ENCODE measurements at places on chromosomes 1 and 21.

- no peak for DNase-seq
Observed at GRCh38 chr1:224609333-224609732, 6.8 kb upstream of the CNIH3 start.

DNA sequence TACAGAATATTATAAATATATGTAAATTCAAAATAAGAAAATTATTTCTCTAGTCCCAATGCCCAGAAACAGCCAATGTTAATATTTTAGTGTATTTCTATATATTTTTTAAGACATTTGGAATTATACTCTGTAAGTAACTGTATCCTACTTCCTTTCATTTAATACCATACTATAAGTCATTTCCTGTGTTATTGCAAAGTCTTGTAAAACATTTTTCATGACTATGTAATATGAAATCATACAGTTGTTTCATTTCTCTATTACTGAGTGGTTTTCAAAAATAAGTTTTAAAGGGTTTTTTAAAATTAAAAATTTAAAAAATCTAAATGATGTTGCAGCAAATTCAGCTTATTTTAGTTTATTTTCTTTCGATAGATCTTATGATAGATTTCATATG lies 2.0 kb downstream of the RNASEL start:
- DNase-seq, result no peak

GRCh38 chr1:8905582-8906191 lies 27.2 kb upstream of the ENO1 start:
- DNase-seq, result no peak

DNA sequence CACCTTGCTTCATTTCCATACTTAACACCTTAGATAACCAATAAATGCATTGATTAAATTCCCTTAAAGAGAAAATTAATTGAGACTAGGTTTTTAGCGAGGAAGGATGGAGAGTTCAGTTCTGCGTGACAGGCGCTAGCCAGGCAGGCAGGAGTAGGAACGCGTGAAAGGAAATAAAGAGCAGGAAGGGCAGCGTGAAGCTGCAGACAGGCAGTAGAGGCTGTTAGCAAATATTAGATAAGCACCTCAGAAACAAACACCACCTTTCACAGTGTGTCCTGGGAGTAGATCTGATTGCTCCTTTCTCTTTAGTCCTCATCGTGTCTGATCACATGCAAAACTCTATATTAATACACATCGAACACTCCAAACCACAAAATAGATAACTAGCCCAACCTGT lies 282.7 kb upstream of the ADGRL2 start:
- no peak for DNase-seq

- no peak for DNase-seq
Observed at GRCh38 chr1:183885142-183885735, 80.3 kb downstream of the RGL1 start.

DNA sequence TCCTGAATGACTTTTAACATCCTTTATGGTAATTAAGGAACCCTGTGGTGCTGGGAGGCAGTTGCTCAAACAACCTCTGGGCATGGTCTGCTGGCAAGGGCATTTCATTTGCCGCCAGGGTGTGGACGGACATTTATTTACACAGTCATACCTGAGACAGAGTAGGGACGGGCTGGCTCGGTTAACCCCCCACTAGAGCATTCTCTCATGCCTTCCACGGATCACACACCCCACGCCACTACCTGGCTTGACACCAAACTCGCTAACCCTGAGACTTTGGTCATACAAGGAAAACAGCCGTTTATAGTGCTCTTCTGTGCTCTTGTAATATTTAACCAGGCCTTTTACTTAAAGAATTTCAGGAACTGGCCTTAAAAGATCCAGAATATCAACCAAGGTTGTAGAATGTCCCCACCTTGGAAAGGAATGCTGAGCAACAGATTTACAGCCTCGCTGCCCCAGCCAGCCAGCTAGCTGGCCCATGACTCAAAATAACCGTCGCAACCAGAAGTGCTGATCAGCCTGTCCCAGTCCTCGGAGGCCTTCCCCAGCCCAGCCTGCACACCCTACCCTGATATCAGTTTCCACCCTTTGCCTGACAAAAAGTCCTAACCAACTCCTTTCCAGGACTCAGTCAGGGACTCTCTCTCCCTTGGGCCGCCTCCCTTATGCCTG lies 6.5 kb upstream of the PDXK start:
- DNase-seq, result no peak

DNA sequence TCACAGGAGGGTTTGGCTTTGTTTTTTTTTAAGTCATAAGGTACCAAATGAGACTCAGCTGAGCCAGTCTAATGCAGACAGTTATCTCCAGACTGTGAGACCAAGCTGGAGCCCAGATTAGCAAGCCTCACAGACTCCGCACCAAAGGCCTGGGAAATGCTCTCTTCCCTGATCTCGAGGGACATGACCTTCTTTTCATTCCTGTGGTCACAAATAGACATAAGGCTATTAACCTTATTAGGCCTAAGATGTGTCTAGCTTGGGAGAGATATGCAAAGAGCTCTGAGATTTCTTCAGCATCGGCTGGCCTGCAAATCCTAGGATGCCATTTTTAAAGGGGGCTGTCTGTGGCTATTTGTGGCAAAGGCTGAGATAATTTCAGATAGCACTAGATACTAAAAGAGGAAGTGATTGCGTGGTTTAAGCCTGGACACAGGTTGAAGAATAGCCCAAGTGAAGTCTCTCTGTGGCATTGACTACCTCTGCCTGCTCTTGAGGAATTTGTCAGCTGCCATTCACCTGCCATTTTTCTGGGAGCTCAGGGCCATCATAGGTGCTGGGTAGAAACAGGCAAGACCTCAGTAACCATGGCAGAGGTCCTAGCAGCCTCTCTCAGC lies 301.3 kb downstream of the SIPA1L2 start:
- DNase-seq, result peak; percentile 31

GRCh38 chr1:223144914-223145313 lies 1.9 kb upstream of the TLR5 start:
- no peak for DNase-seq

- no peak for DNase-seq
Observed at GRCh38 chr1:168893359-168893801, 164.4 kb upstream of the DPT start.

DNA sequence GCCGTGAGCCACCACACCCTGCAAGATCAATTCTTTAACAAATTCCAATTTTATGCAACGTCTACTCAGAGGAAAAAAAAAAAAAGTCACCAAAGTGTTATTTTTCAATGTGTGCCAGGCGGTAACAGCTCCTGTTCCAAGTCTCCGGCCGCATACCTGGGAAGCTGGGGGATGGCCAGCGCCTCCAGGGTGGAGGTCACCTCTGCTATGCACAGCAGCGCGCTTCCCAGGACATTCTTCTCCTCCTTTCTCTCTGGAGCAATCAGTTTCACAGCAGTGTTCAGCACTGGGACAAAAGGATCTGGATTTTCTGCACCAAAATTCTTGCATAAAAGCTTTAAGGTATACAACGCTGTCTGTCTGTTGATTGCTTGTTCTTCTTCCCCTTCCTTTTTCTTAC lies 34.3 kb downstream of the LGALS8 start:
- DNase-seq, result no peak

GRCh38 chr1:213929398-213929797 lies 58.4 kb upstream of the PROX1 start:
- no peak for DNase-seq

DNA sequence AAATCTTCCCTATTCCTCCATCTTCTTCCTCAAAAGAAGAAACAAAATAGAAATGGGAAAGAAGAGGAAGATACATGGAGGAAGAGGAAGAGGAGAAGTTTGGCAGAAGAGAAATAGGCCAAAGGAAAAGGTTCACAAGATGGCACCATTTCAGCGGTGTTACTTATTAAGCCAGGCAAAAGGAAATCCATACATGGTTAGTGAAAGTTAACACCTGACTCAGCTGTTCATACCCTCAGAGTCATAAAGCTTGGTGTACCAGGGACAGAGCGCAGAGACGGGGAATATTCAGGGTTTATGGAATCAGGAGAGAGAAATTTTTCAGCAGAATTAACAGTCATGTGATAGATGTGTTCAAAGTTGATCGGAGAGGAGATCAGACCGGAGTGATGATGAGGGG lies 70.6 kb downstream of the COQ8A start:
- DNase-seq, result no peak

GRCh38 chr1:220775240-220775853 lies 11.4 kb upstream of the MTARC1 start:
- DNase-seq, result no peak

DNA sequence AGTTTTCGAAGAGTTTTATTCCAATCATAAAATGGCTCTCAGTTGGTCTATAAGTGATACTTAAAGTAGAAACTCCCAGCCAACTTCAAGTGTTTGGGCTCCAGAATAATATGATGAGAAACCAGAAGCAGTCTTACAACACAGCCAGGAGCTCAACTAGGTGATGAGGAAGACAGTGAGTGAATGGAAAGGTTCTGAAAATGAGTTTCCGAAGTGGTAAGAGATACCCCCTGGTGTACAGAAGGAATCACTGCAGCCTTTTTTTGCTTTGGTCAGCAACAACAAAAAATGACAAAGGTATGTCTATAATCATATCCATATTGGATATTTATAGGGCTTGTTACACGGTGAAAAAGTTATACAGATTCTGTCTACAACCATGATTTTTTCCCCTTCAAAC lies 16.5 kb downstream of the KRTAP19-1 start:
- DNase-seq, result no peak

- DNase-seq, result no peak
Observed at GRCh38 chr21:26852423-26852822, 7.2 kb upstream of the ADAMTS1 start.

DNA sequence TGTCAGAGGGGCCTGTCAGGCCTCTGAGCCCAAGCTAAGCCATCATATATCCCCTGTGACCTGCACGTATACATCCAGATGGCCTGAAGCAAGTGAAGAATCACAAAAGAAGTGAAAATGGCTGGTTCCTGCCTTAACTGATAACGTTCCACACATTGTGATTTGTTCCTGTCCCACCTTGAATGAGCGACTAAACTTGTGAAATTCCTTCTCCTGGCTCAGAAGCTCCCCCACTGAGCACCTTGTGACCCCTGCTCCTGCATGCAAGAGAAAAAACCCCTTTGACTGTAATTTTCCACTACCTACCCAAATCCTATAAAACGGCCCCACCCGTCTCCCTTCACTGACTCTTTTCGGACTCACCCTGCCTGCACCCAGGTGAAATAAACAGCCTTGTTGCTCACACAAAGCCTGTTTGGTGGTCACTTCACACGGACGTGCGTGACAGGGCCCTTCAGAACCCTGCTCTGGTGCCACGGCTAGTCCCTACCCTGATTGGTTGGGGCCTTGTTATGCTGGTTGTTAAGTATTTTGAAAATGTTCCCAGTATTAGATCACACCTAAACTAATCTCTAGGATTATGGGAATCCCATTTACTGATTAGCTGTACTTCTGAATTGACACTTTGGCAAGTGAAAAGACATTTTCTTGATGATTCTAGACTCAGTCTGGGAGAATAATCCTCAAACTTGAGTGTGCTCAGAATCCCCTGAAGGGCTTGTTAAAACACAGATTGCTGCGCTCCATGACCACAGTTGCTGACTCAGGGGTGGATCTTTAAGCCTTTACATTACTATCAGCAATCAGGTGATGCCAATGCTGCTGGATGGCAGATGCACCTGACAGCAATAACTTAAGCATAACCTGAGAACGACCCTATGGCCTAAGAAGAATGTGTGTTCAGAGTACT lies 28.8 kb upstream of the SPATA6 start:
- no peak for DNase-seq

DNA sequence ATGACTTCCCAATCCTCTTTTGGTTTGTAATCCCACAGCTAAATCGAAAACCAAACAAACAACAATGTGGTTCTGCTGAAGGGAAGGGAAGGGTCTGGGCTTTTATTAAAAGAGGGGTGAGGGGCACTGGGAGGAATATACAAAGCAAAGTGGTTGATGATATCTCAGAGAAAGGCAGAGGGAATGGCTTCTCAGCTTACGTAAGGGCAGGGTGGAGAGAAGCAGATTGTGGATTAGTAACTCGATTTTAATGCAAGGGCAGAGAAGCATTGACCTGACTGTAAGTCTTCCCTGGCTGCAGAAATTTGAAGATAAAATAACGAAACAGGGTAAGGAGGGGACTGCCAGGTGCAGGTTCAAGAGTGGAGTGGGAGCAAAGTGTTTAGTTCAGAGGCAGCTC lies 438.2 kb upstream of the LRRC7 start:
- DNase-seq, result no peak

DNA sequence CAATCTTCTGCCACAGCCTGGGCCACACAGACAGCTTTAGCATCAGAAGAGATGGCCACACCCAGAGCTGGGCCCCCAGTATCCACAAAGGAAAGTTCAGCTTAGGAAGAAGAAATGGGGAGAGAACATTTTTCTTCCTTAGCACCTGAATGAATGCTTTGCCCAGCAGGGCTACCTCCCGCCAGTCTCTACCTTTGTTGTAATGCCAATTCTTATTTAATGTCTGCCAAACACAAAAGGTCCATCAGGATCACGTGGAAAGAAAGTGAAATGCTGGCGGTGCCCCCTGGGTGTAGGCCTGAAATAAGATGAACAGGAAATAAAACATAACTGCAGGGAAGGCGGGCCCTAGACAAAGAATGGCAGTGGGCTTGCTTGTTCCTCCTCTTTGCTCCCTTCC lies 125.6 kb downstream of the CACNA1E start:
- DNase-seq, result no peak

DNA sequence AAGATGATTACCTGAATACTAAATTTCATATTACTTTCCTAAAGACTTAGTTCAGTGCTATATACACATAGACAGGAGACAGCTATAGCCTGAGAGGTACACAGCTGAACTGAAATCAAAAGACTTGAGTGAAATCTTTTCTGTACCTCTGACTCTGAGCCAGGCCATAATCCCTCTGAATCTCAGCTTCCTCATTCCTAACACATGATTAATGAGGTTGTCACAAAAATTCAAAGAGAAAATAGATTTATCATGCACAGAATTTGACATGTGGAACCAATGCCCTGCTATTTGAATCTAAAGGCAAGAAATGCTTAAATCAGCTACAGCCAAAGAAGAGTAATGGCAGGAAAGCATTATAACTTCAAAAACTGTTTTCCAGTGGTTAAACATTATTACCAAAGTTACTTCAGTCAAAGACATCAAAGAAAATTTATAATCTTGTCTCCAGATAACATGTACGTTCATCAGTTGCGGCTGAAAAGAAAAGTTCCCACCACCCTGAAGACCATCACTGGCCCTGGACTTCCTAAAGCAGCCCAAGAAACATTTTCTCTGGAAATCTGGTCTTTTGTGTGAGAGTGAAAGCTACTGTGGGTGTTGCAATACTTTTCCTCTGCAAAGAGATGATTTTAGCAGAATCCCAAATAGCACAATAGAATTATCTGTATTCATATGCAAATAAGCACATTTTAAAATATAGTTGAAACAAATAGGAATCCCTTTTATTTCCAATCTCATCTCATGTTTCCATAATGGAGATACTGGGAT lies 13.8 kb upstream of the ATP1A1 start:
- peak; percentile 28 for DNase-seq

GRCh38 chr1:26168410-26169197 lies at the start of gene C1orf232:
TSS of gene C1orf232 (minus strand) at chr1:26168963. CDS start at chr1:26168499, 464 bp downstream.
- no peak for DNase-seq

GRCh38 chr1:86441581-86441980 lies 17.6 kb downstream of the CLCA2 start:
- peak; percentile 41 for DNase-seq

- no peak for DNase-seq
Observed at GRCh38 chr1:31834501-31834900, 18.7 kb upstream of the SPOCD1 start.
